Activated CD4-positive, alpha-beta T cell treated with anti-CD3 and anti-CD28 coated beads for 24 hours (primary cell): ENCODE measurements at places on chromosomes 3 and 15.
A peak's percentile ranks its signal among the peaks of the same experiment; 100 is the strongest.

DNA sequence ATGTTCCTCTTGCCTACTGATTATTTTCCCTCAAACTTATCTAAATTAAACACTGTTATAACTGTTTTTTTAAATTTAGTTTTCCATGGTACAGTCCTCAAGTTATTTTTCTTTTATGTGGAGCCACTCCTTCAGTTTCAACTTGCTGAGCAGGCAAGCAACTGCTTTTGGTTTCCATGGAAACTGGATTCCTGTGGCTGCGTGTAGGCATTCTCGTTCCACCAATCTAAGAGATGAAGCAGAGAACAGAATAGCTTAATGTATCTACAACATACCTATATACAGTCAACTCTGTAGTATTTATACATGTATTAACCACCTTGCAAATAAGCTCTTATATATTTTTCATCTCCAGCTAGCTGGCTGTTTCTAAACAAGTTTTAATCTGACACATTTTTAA is 25.8 kb upstream of the ANXA2 start:
- DNase-seq = no peak

- no peak for DNase-seq
Measured at GRCh38 chr3:125011941-125012340, 43.9 kb downstream of the HEG1 start.

- no peak for DNase-seq
Measured at GRCh38 chr3:181729341-181729869, 17.7 kb downstream of the SOX2 start.

DNA sequence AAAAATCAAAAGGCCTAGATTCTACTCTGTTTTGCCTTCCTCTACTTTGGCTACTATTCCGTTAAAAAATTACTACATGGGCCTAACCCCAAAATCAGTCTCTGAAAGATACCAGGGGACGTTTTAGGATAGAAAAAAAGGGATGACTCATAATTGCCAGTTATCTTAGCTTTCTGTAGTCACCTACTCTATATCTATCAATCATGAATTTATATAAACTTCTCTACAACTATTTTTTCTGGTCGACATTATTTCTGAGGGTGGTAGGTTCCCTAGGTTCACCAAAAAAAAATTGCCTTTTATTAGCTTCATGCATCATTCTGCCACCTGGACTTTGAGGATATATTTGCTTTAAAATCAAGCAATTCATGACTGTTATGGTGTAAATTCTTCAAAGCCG is 36.5 kb downstream of the RAF1 start:
- no peak for DNase-seq

- no peak for DNase-seq
Measured at GRCh38 chr3:14726441-14726780, 51.5 kb downstream of the C3orf20 start.

DNA sequence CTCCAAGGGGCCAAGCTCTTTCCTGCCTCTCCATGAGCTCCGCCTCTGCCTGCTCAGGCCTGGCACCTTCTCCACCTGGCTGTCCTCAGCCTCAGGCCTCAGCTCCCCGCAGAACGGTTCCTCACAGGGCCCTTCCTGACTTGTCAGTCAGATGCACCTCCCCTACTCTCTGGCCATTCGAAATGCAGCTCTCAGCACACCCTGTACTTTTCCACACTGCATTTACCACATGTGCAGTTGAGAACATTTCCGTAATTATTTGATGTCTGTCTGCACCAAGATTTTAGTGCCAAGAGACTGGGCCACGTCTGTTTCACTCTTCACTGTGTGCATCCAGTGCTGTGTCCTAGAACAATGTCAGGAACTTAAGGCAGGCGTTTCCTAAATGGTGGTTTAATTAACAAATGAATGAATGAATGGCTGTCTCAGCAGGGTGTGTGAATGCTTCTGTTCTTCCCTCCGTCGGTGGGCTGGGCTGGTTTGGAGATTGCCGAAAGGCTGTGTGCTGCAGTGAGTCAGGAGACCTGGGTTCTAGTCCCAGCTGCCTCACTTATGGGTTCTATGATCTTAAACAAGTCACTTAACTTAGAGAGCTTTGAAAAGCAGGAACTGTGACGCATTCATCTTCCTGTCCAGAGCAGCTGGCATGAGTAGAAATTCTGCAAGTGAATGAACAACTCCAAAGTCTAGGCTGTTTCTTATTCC is 5.4 kb downstream of the MUC4 start:
- DNase-seq = no peak

GRCh38 chr3:194996746-194997145 is 274.2 kb downstream of the XXYLT1 start:
- DNase-seq = no peak

DNA sequence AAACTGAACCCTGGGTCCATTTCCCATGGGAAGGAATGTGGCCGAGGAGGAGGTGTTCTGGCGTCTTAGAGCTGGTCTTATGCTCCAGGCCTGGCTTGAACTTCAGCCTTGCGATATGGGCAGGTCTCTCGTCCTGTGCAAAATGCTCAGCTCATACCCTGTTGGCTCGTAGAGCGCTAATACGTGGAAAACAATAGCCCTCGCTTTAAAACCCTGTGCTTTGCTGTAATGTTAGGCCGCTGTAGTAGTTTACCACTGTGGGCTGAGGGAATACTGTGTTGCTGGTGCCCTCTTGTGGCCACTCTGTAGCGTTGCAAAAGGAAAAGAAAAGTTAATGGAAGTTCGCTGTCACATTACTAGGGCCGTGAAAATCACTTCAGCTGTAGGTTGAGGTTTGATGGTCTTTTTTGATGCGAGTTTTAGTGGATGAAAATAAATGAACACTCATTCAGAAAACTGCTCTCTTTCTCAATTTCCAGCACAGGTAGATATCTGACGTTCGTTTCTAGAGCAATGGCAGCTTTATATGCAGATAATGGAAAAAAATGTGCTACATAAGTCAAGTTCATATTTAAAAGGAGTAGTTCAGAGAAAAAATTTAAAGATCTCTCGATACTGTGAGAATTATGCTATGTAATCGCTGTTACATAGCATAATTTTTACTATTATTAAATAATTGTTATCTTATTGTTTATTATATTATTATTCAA is 92.9 kb downstream of the MCTP2 start:
- DNase-seq = peak; percentile 31

DNA sequence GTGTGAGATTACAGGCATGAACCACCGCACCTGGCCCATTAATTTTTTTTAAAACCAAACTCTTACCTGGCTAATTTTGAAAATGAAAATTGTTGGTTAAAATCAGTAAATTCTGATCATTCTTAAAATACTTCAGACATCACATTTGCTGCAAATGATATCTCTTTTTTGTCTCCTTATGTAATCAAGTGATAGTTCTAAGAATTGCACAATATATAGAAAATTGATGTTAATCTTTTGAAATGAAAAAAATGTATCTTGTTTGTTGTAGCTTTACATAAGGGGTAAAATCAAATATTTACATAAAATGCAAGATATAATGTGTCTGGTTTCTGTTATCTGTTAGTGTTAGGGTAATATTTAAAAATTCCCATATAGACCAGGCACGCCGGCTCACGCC is 5.0 kb downstream of the GTPBP8 start:
- no peak for DNase-seq

GRCh38 chr3:187310954-187311470 is 19.5 kb upstream of the MASP1 start:
- no peak for DNase-seq

DNA sequence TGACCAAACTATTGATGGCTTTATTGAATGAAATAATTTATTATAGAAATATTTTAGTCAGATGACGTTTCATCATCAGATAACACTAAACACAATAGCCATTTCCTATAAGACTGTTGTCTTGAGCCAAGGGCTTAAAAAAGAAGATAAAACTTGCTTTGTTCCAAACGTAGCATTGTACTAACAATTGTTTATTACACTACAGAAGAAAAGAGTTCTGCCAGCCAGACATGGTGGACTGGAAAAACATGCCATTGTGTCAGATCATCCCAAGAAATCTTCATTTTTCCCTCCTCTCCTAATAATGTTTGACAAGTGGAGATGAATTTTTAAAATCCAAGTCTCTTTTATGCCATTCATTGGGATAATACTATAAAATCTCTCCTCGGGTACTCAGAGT is 203.3 kb downstream of the CDIN1 start:
- no peak for DNase-seq

DNA sequence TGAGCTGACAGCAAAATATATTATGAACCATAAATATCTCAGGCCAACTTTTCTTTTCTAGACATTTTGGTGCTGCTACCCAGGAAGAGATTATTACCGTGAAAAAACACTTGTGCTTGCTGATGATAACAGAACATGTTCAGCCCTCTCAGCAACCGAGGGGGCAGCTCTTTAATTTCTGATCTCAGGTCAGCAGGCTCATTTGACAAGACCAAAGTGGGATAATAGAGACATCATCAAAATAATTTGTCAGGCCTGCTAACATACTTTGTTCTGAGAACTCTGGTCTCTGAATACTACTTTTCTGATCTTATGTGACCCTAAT is 645.9 kb upstream of the KCNMB2 start:
- DNase-seq = no peak

GRCh38 chr3:53707222-53707621 is 139.0 kb downstream of the CHDH start:
- DNase-seq = no peak

DNA sequence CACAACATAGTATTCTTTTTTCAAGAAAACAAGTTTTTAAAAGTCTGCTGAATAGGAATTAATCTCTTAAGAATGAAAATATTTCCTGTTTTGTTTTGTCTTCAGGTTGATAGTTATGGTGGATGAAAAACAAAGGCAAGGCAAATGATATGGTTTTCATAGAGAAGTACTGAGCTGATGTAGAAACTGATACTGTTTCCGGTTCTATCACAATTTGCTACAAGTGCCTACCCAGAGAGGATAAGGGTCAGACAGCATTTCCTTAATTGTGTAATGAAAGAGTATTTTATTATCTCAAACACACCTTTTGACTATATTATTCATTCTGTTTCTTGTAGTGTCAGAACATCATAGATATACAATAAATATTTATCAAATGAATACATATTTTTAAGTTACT is 836.3 kb downstream of the SQOR start:
- no peak for DNase-seq

DNA sequence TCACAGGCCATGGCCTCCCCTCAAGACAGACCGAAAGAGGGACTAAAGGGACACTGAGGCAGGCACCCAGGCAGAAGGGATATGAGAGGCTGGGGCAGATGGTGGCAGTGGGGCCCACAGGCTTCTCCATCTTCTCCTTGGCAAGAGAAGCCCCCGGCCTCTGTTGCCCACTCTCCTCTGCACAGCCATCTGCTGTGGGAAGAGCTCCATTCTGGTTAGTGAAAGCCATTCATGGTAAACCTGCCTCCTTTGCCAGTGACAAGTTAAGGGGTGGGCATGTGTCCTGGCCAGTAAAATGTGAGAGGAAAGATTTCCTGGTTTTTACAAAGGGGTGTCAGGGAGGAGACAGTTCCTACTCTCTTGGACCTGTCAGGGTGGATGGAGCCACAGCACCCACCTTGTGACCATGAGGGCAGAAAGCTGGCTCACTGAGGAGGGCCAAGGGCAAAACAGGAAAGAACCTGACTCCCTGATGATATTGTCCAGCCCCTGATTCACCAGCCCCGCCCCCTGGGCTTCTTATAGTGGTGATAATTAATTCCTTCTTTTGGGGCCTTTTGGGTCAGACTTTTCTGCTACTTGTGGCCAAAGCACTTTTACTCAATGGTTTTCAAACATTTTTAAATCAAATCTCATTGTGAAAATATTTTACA is 130.4 kb upstream of the SMAD3 start:
- no peak for DNase-seq

DNA sequence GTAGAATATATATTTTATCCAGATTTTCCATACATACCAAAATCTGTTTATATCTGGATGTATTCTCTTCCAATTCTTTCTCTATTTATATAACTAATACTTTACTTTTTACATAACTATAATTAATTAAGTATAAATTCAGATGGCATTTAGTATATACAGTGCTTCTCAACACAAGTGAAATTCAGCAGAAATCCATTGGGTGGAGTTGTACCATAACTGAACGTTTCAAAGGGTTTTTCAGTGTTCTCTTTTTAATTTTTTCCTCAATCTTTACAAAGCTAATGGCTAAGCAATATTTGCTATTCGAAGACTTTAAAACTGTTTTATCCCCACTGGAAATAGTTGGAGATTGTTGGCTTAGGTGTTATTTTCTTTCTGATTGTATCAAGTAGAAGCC is 13.9 kb upstream of the ZBBX start:
- no peak for DNase-seq

DNA sequence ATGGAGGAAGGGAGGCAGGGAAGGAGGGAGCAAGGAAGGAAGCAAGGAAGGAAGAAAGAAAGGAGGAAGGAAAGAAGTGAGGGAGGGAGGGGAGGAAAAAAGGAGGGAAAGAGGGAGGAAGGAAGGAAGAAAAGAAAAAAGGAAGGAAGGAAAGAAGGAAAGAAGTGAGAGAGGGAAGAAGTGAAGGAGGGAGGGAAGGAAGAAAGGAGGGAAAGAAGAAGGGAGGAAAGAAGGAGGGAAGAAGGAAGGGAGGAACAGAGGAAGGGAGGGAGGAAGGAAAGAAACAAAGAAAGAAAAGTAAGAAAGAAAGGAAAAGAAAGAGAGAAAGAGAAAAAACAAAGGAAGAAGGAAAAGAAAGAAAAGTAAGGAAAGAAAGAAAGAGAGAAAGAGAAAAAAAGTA is 183.0 kb upstream of the SLC24A5 start:
- DNase-seq = no peak

- DNase-seq = no peak
Measured at GRCh38 chr3:72408983-72409779, 439.1 kb downstream of the SHQ1 start.

- DNase-seq = no peak
Measured at GRCh38 chr15:43249699-43250203, 17.0 kb downstream of the TGM5 start.

DNA sequence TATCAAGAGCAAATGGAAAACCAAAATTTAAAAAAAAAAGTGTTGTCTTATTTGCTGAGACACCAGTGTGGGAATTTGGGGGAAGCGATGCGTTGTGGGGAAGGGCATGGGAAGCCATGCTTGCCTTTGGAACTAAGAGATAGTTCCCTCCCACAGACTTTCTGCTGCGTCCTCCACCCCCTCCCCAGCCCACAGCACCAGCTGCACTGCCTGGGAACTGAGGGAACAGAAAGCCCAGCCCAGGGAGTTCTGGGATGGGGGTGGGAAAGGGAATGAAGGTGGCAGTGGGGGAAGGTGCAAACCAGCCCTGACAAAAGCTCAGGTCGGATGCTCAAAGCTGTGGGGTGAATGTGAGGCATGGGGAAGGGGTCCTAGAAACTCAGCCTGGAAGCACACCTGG is 8.1 kb upstream of the NTRK3 start:
- DNase-seq = no peak
